Stimulated activated CD8-positive, alpha-beta memory T cell treated with anti-CD3 and anti-CD28 coated beads, Interleukin-2, amount 100 ng/mL, for 48 hours (primary cell): ENCODE measurements at places on chromosomes 1 and 21.

DNA sequence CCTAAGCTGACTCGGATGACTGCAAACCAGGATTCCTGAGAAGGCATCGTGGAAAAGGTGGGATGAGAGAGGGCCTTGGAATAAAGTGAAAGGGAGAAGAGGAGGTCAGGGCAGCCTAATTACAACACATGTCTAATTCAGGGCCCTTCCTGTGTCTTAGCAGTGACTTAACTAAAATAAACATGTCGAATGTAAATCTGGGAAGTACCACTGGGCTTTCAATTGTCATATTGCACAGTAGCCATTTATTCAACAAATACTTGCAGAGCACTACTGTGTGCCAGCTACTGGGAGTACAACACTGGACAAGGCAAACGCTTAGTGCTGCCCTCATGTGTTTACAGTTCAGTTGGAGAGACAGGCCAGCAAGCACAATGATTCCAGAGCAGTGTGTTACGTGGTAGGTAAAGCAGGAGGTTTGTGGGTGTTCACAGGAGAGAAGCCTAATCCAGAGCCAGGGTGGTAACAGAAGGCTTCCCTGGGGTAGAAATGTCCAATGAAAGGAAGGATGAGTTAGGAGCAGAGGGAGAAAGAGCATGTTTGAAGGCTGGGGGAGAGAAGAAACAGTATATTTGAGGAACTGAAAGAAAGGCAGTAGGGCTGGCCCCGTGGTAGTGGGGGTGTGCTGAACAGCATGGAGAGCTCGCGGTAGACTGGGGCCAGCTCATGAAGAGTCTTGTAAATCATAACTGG lies 38.0 kb upstream of the RASAL2 start:
- DNase-seq, result no peak

- DNase-seq, result no peak
These were observed 3.5 kb downstream of the GCLM start for GRCh38 chr1:93905734-93906133.

GRCh38 chr1:63773815-63774616 lies at the start of gene ROR1:
Gene ROR1, plus strand, starts transcription at chr1:63774017.
- DNase-seq, result peak; percentile 38

GRCh38 chr1:61888808-61889207 lies 146.5 kb downstream of the PATJ start:
- no peak for DNase-seq

- no peak for DNase-seq
These were observed 17.9 kb upstream of the FMOD start for GRCh38 chr1:203368624-203369451.

DNA sequence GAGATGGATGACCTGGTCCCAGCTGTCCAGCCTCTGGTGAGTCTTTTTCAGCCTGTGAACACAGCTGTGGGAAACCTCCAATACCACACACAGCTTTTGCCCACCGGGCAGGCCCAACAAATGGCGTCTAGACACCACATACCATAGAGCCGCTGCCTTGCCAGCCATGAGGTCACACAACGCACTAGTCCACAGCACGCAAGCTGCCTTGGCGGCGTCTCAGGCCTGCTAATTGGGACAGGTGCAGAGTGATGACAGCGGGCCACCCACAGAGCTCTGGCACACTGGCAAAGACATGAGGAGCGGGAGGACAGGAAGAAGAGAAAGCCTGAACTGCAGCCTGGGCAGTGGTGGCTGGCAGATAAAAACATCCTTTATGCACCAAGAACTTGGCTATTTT lies 125.5 kb downstream of the ADAMTS1 start:
- no peak for DNase-seq

- DNase-seq, result no peak
These were observed 717 bp upstream of the BATF3 start for GRCh38 chr1:212700223-212700891.

DNA sequence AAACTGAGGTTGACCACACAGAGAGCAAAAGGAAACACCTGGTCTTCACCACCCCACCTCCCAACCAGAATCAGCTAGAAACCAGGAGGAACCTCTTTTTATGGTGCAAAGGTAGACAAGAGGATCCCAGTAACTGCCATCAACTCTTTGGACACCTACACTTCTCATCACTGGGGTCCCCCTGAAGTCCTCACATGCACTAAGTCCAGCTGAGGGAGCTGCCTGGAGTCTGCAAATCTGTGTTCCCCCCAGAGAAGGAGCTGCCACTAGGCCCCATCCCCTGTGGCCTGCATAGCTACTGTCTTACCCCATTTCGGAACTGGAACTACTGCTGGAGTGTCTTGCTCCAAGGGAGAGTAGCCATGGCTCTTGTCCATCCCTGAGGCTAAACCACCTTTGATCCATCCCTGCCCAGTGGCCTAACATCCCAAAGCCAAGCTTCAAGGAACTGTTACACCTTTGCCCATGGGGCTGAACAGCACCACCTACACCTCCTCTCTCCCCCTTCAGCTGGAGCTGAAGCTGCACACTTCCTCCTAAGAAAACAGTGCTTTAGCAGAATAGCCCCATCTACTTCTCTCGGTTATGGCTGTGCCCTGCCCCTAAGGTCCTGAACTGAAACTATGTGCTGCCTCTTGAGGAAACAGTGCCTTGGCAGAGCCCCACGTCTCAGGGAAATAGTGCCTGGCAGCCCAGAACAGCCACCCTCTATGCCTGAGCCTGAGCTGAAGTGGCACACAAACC lies 85.4 kb upstream of the CD53 start:
- no peak for DNase-seq

- no peak for DNase-seq
These were observed 464.3 kb downstream of the CAMTA1 start for GRCh38 chr1:7249516-7249915.

GRCh38 chr1:227315629-227316346 lies 2.5 kb downstream of the CDC42BPA start:
- DNase-seq, result no peak

- DNase-seq, result no peak
These were observed 44.2 kb upstream of the ETS2 start for GRCh38 chr21:38761531-38761930.

GRCh38 chr1:48870596-48870995 lies 93.9 kb upstream of the BEND5 start:
- DNase-seq, result no peak

GRCh38 chr1:94602316-94602715 lies 60.8 kb upstream of the F3 start:
- no peak for DNase-seq

DNA sequence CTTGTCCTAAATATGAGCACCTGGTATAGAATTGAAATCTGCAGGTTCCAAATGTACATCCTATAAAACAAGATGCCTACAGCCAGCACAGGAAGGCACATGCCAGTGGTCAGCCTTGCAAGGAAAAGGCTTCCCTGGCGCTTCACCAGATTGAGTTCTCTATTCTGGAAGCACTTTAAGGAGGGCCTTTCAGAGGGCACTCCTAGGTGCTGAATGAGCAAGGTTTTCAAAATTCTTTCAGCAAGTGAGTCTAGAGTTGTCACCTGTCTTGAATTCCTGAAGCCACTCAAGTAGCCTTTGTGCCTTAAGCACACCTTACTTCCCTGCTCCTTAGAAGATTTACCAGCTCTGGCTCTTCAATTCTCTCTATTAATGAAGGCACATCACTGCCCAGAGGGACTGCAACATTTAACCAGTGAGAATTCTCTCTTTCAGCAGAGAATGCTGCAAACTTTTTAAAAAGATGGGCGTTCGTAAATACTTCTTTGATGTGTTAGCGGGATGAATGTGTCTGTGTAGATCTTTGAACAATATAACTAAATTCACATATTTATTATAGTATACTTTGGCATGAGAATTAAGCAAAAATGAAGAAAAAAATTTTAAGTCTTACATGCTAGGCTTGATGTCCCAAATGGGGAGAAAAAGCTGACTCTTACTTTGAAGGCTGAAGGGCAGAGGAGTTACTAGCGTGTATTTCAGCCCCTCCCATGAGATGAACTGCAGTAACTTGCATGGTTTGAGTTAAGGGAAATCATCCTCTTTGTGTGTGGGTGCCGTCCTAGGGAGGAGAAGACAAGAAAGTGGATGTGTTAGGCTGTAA lies 162.0 kb downstream of the NTPCR start:
- no peak for DNase-seq
